ENCODE measurements at places on chromosomes 2 and 18.

DNA sequence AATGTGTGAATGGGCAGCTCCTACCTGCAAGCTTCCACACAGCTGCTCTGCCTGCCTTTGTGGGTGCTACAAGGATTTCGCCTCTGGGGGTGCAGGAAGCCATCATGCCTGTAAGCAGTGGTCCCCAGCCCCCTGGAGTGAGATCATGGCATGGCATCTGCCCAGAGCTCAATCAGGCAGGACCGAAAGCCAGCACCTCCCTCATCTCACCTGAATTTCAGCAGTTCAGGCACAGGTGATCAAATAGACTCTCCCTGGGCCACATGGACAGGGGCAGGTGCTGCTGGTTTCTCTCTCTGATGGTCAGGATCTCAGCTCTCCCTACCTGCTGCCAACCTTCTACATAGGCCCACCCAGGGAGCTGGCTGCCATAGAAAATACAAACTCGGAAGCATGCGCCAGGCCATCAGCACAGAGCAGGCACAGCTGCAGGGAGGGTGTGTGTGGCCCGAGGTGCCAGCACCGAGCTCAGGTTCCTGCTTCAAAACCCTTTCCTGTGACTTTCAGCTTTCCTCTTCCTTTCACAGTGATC is 133.2 kb upstream of the ID2 start:
- no peak for DNase-seq

GRCh38 chr18:14189858-14190257 is 57.6 kb upstream of the ZNF519 start:
- no peak for DNase-seq

DNA sequence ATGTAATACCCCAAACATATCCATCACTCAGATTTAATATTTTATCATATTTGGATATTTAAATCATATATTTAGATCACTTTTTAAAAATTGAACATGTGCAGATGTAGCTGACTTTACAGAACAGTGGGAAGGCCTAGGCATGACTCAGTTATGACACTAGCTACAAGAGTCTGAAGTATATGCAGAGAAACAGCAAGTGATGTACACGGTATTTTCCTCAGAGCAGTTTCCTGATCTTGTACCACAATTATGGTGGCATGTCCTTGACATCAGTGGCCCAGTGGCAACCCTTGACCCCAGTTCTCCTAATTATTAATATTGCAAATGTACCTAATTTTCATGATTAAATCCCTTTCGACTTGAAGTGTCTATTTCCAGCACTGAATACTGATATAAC is 28.2 kb downstream of the CDKL4 start:
- no peak for DNase-seq

DNA sequence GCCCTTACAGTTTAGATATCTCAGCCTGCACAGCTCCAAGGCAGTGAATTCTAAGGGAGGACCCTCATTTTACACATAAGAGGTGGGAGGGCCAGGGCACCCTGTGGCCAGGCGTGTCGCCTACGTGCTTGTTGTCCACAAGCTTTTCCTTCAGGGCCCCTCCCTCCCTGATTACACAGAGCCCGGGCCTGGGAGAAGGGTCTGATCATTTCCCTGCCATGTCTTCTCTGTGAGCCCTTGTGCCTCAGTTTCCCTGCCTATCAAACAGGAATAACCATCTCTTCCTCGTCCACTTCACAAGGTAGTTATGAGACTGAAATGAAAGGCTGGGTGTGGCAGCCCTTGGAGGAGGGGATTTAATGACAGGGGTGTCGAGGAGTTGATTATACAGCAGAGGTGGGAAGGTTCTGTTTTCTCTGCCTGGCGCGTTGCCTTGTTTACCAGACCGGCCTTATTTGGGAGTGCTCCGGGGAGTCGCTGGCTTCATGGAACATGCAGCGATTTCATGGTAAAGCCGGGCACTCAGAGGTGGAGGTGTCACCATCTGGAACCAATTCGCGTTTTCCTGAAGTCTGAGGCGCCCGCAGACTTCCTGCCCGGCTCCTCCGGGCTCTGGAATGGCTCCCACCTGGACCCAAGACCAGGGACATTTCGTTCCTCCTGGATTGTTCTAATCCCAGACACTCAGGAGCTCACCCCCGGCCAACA is 208.9 kb downstream of the KLHL29 start:
- DNase-seq: no peak

DNA sequence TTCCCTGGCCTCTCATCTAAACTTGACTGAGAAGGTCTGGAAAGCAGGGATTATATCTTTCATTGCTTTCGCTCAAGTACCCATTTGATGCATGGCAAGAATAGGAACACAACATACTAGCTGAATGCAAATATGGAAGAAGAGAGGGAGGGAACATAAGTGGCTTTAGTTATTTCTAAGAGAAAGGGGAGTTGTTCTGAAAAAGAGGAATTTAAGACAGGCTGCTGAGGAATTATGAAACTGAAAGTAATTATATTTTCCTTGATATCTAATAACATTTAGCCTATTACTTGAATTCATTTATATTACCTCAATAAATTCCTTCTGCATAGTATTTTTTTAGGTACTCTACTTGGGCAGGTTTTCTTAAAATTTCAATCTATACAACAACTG is 105.8 kb upstream of the TTN start:
- no peak for DNase-seq

DNA sequence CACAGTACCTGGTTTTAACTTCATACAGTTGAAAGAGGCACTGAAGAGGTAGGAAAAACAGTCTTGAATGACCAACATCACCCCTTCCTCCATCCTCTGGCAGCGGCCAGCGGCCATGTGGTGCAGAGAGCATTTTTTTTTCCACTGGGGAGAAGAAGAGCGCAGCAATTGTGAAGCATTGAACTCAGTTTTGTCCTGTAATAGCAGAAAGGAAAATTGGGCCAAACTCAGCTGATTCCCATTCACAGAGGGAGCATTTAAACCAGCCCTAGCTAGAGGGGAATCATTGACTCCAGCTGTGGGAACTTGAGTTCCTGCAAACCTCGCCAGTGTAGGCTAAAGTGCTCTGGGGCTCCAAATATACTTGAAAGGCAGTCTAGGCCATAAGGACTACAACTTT is 316.6 kb upstream of the CHST9 start:
- DNase-seq: no peak

Data from stimulated activated naive CD4-positive, alpha-beta T cell treated with Interleukin-2 at 50 U/mL for 16 hours (primary cell).